ENCODE measurements at places on chromosomes 6 and 20. TPM values are rescaled to one million over a fixed set of nuclear protein-coding genes. Genes with fewer than 3 reads are reported as not detected.

DNA sequence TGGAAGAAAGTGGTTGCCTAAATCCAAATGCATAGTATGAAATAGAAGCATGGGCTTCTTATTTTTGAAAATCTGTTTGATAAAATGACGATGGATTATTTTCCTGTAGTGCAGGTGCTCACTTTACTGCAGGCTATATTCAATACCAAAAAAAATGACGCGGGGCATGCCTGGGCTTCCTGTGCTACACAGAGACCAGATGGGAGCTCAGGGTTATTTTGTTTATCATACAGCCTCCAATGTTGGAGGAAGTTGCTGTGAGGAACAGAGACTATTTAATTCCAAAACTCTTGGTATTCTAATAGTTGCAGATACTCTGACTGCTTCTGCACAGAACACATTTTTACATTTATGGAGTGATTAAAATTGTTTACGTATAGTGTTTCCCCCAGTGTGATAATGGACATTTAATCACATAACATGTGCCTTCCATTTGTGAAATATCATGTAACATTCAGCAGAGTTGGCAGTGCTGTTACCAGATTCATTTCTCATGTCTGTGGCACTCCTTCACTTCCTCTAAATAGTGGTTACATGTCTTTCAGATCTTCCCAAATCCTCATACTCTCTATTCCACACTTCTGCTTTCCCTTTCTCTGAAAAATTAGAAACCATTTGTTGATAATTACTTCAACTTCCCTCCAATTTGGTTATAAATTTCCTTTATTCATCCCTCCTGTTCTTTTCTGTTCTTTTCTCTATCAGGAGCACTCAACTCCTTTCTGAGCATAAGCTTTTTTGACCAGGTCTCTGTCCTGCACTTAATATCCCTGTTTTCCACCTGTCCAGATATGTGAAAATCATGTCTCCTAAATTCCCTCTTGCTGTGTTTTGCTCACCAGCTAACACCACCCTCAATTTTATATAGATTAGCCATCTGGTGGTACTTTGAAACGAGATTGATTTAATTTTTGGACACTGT, 121.6 kb downstream of the ADGRB3 start:
- no peak for DNase-seq

DNA sequence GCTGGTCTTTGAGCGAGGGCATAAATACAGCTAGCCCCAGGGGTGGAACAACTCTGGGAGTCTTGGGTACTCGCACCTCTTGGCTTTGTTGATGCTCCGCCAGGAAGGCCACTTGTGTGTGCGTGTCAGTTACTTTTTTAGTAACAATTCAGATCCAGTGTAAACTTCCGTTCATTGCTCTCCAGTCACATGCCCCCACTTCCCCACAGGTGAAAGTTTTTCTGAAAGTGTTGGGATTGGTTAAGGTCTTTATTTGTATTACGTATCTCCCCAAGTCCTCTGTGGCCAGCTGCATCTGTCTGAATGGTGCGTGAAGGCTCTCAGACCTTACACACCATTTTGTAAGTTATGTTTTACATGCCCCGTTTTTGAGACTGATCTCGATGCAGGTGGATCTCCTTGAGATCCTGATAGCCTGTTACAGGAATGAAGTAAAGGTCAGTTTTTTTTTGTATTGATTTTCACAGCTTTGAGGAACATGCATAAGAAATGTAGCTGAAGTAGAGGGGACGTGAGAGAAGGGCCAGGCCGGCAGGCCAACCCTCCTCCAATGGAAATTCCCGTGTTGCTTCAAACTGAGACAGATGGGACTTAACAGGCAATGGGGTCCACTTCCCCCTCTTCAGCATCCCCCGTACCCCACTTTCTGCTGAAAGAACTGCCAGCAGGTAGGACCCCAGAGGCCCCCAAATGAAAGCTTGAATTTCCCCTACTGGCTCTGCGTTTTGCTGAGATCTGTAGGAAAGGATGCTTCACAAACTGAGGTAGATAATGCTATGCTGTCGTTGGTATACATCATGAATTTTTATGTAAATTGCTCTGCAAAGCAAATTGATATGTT, 19.2 kb downstream of the IRF4 start:
- no peak for DNase-seq

The PAX1 gene
- not detected for total RNA-seq

The OR11A1 gene
- total RNA-seq = not detected
